Sciatic nerve (tissue), 2 donors: ENCODE measurements at places on chromosomes 6 and 20.

DNA sequence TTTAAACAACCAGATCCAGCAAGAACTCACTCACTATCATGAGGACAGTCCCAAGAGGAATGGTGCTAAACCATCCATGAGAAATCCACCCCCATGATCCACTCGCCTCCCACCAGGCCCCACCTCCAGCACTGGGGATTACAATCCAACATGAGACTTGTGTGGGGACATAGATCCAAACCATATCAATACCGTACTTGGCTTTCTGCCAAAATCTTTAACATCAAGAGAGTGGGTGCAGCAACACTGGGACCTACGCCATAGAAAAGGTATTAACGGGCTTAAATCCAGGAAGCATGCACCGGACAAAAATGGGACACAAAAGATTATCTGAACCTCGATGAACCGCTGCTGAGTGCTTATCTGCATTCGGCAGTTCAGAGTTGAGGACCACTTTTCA is 322.3 kb upstream of the ARID1B start:
- no peak for DNase-seq

DNA sequence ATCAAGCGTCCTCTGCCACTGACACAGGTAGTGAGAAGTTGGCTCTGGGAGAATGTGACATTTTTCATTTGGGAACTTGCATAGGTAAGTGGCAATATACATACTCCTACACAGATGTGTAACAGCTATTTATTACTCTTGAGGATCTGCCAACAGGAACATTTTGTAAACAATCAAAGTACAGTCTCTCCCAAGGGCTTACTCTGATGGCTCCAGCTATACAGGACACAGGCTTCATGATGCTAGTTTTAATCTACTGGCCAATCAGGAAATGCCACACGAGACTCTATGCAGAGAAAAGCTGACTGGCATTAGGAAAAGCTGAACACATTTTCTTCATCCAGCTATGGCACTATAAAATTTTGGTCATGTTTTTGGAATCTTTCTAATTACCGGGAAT is 57.8 kb downstream of the POPDC3 start:
- DNase-seq = no peak

DNA sequence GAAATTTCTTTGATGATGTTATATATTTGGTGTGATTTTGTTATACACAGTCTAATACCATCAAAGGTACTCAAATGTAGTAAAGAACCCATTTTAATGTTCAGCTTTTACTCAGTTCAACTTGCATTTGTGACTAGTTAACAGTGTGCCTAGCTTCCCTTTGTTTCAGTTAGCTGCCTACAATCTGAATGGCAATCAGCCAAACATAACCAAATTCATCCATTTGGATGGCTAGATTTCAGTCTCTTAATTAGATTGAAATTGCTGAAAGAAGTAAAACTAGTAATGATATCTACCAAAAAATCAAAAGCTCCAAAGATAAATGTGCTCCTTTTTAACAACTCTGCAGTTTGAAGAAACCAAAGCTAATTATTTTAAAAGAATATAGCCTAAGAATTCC is 6.9 kb downstream of the EPHA7 start:
- no peak for DNase-seq

DNA sequence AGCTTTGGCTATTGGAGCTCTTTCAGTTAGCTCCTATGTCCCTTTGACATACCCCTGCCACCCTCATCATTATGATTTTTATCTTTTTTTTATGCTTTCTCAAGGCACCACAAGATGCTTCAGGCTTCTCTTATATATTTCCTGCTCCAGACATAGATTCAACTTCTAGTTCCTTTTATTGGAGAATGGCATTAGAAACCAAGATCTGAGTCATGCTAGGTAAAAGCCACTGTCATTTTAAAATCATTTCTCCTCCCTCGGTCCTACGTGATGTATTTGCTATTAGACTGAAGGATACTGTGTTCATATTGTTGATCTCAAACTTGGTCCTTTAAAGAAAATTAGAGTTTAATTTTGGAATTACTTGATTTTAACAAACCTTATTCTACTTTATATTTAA is 8.3 kb downstream of the TENT5A start:
- DNase-seq = no peak

- no peak for DNase-seq
Measured at GRCh38 chr20:17752459-17752858, 52.7 kb downstream of the BANF2 start.

DNA sequence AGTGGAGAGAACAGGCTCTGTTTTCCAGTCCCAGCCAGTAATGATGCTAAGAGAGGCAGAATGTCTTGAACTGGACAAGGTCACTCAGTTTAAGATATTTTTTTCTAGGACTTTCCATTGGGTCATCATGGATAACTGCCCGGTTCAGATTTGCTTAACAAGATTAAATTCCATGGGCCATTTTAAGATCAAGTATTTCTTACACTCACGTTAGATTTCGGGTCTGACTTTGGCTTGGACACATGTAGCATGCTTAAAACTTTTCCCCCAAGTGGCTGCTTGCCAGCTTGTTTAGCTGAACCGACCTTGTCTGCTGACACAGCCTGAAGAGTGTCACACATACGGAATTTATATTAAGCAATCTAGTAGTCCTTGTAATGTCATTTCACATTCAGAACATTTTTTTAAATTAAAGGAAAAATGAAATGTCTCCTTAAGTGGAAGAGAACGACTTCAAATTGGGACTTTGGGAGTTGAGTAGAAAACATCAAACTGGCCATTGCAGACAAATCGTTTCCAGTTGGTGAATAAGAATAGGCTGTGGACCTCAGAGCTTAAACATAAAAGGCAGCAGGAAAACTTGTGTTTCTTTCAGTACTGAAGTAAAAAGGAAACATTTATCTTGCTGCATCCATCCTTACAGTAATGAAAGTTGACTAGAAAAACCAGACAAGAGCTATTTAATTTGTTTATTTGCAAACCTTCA is 29.0 kb downstream of the ARMC2 start:
- peak; percentile 81 for DNase-seq

- no peak for DNase-seq
Measured at GRCh38 chr6:140697585-140697984, 1323.1 kb upstream of the CITED2 start.
